Muscle of leg (tissue), 16 donors: ENCODE measurements at places on chromosomes 12 and 14. TPM values are rescaled to one million over a fixed set of nuclear protein-coding genes. Genes with fewer than 3 reads are reported as not detected.

A2ML1 gene
- polyA plus RNA-seq, result 0.20 TPM

DNA sequence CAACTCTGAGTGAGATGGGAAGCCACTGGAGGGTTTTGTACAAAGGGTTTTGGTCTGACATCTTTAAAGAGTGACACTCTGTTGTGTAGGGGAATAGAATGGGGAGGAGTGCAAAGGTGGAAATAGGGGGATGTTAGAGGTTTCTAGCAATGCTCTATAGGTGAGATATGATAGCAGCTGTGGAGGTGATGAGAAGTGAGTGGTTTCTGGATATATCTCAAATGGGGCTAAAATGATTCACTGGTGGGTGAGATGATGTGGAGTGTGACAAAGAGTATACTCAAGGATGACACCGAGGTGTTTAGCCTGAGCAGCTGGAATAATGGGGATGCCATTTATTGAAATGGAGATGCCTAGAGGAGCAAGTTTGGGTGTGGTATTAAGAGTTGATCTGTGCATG, 426.4 kb downstream of the PCNX1 start:
- no peak for DNase-seq
- no peaks in the 10 kb centered on the region for H3K27me3 ChIP-seq
- H3K4me3 ChIP-seq, result no peak overlapping the region
- no peaks in the 10 kb centered on the region for H3K36me3 ChIP-seq

DNA sequence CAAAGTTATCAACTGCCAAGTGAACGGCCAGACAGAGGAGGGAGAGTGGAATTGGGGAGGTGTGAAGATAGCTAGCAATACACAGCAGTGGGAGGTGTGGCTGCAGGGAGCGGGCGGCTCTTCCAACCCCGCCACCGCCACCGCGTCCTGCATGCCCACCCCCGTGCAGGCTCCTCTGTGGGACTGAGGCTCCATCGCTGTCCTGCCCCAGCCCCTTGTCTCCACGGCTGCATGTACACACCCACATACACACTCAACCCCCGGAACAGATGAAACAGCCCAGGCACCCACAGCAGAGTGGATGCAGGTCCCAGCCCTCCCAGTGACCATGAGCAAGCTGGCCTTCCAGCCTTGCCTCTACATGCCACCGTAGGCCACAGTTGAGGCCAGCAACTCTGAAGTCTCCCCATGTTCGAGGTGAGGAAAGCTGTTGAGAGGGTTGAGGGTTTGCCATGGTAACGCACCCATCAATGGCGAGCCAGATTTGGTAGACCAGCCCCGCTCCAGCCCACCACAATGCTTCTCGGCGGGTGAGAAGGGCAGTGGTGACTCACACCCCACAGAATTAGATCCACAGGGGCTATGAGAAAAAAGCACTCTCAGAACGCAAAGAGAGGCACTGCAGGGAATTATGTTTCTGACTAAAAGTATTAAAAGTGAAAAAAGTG, 39.3 kb downstream of the PITPNM2 start:
- H3K27me3 ChIP-seq, result no peaks in the 10 kb centered on the region
- no peak overlapping the region for H3K4me3 ChIP-seq
- no peak for DNase-seq
- peaks cover 41% of the 10 kb centered on the region for H3K4me1 ChIP-seq
- no peak overlapping the region for H3K27ac ChIP-seq

DNA sequence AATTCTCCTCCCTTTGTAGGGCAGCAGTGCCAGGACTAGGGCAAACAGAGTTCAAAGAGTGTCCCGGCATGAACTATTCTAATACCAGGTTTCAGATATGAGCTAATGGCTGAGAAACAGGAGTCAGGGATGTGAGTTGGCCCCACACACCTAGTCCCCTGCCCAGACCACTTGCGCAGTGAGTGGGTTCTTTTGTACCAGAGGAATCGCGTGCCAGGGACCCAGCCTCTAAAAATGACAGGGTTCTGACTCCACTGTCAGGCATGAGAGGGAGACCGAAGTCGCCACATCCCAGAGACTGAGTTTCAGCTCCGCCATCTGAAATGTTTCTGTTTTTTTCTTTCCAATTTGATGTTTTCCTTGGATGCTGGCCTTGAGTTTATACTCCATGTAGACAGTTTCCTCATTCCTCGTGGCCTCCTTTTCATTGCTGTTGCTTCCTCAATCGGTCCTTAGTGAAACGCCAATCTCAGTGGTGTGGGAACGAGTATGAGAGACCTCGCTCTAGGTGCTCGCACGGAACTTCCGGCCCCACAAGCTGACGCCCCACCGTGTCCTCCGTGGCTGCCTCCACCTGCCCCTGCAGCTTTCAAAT, 31.5 kb downstream of the FBXL14 start:
- no peaks in the 10 kb centered on the region for H3K36me3 ChIP-seq
- no peak for DNase-seq
- no peak overlapping the region for H3K27ac ChIP-seq
- H3K27me3 ChIP-seq, result peaks cover 8% of the 10 kb centered on the region

DNA sequence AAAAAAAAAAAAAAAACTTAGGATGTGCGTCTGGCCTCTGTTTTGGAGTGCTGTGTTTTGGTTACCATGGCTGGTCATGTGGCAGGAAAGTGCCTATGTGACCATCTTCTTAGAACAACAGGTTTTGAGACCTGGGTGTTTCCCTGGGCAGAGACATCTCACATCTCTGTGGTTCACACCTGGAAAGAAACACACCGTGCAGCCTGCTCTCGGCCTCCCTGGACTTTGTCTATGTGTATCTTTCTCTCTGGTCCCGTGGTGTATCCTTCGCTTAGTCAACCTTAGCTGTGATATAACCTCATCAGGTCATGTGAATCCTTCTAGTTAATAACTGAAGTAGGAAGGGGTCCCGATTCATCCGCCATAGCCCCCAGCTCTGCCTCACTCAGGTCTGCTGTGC, 22.6 kb downstream of the ACADS start:
- no peak for DNase-seq
- H3K27ac ChIP-seq, result no peak overlapping the region
- H3K4me1 ChIP-seq, result no peaks in the 10 kb centered on the region
- no peaks in the 10 kb centered on the region for H3K27me3 ChIP-seq
